ENCODE measurements at places on chromosomes 11 and 22. TPM values are rescaled to one million over a fixed set of nuclear protein-coding genes. Genes with fewer than 3 reads are reported as not detected.

The HPS5 gene
- 15.4 TPM for total RNA-seq

The BTBD18 gene
- not detected for total RNA-seq

The EXPH5 gene
- total RNA-seq, result 3.1 TPM

The OVCH2 gene
- total RNA-seq, result 0.44 TPM

The GSTT2 gene
- 0.24 TPM for total RNA-seq

The SLC17A6 gene
- not detected for total RNA-seq

The F2 gene
- not detected for total RNA-seq

The OR51D1 gene
- total RNA-seq, result not detected

The DKK3 gene
- 17.1 TPM for total RNA-seq

The PPFIBP2 gene
- 4.3 TPM for total RNA-seq

The FAM111B gene
- total RNA-seq, result 35.0 TPM

The KCNK7 gene
- 1.8 TPM for total RNA-seq

DNA sequence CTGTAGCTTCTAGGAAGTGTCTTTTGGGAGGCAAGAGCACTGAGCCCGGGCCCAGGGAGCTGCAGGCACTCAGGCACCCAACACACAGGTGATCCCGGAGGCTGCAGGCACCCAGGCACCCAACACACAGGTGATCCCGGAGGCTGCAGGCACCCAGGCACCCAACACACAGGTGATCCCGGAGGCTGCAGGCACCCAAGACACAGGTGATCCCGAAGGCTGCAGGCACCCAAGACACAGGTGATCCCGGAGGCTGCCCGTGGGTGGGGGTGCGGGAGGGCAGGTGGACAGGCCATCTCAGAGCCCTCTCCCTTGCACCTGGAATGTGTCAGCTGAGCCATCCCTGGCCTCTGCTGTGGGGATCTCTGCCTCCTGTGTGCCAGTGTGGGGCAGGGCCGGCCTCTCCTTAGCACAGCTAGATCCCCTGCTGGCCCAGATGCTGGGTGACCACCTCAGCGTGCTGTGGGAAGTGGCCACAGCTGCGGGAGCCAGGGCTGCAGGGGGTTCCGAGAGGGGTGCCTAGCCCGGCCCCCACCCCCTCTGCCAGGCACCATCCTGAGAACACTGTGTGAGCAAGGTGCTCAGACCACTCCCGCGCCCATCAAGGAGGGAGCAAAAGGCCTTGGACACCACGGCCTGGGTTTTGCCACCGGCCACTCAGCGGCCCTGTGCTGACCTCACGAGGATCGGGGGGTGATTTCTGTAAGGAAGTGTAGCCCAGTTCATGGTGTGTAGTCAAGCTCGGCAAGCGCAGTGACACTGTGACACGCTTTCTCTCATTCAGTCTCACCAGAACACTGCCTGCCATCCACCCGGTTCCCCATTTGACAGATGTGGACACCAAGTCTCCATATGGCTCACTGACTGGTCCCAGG is 14.2 kb downstream of the MRGPRG start:
- DNase-seq, result no peak

DNA sequence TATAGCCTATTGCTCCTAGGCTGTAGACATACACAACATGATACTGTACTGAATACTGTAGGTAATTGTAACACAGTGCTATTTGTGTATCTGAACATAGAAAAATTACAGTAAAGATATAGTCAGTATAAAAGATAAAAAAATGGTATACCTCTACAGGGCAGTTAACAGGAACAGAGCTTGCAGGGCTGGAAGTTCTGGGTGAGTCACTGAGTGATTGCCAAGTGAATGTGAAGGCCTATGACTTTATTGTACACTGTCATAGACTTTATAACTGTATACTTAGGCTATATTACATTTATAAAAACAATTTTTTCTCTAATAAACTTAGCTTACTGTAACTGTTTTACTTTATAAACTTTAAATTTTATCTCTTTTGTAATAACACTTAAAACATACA is 332.4 kb upstream of the ARHGAP42 start:
- DNase-seq, result no peak

- no peak for DNase-seq
These were observed 33.6 kb downstream of the MAFF start for GRCh38 chr22:38235240-38235850.

- peak; percentile 87 for DNase-seq
These were observed 41.1 kb downstream of the TST start for GRCh38 chr22:36977947-36978660.

- DNase-seq, result no peak
These were observed 48.2 kb upstream of the CHST1 start for GRCh38 chr11:45713573-45713972.

- peak; percentile 63 for DNase-seq
These were observed 9.1 kb downstream of the BACE1-AS start for GRCh38 chr11:117300283-117300663.

GRCh38 chr11:120652705-120653335 is 141.3 kb downstream of the GRIK4 start:
- DNase-seq, result no peak

GRCh38 chr11:31218847-31219246 is 150.7 kb downstream of the DCDC1 start:
- DNase-seq, result no peak

- DNase-seq, result no peak
These were observed 32.0 kb downstream of the GUCY1A2 start for GRCh38 chr11:106986261-106986660.

GRCh38 chr11:71519546-71519945 is 7.5 kb upstream of the KRTAP5-7 start:
- DNase-seq, result no peak

DNA sequence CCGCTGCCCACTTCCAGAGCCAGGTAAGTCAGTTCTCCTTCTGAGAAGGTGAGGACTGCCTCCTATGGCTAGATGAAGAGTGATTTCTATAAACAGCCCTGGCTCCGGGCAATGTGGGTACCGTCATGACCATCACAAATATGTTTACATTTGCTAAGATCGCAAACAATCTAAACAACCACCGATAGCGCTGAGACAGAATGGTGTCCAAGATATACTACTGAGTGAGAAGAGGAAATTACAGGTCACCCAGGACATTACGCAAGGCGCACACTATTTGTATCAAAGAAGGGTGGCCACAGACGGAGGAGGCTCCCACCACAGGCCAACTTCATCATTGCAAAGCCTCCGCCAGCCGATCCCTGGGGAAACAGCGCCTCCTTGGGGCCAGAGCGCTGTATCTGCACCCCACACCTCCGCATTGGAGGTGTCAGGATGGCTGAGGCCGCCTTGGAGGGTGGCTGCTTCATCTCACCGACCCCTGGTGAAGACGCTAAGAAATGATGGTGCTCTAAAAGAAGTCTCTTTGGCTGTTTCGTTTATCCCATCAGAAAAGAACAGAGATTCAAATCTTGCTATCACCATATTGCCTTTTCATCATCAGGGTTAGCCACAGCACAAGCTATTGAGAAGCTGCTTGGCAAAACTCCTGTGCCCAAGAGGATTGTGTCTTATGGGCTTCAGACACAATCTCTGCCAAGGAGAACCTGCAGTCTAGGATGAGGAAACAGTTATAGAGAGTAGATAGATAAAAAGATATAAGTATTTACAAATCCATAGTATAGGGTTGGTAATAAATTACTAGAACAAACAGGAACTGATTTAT is 12.3 kb upstream of the ASRGL1 start:
- DNase-seq, result peak; percentile 89

DNA sequence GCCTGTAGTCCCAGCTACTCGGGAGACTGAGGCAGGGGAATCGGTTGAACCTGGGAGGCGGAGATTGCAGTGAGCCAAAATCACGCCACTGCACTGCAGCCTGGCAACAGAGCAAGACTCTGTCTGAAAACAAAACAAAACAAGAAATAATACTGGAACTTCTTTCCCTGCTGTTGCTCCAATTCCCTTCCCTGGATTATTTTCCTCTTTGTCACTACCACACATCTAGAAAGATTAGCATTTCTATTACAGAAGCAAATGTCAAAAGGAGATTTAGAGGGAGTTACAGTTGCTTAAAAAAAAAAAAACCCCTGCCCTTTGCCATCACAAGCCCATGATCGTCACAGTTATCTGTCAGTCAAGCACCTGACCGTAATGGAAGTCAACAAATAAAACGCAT is 17.7 kb upstream of the SCGB1D1 start:
- DNase-seq, result no peak

DNA sequence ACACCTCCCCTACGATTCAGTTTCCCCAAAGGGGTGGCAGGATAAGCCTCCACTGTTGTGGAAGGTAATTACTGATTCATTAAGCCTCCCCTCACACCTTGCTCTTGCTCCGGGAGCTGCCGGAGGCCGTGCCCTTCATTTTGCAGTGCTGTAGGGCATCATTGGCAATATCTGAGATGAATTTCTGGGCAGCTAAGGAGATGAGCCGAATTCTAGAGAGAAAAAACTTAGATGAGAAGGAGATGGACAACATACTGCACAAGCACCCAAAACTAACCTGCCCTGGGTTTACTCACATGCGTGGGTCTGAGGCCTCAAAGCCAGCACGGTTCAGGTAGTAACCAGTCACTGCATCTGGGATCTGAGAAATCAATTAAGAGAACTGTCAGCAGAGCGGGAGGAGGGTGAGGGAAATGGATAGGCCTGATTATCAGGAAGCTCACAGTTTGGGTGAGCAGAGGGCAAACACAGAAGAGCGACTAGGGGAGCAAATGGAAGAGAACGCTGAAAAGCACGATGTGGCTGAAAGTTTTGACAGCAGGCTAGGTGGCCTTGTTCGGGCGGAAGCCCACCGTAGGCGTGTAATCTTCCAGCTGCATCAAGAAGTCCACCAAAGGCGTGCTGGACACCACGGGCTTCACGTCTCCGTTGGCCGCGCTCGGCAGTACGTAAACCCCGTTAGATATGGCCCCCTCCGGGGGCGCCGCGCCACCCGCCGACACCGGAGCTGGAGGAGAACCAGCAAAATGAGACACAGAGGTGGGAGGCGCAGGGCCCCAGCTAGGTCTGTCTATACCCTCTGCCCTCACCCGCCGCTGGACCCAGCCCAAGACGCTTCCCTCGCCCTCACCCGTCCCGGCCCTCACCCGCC is 689 bp downstream of the TAF10 start:
- DNase-seq, result peak; percentile 27

GRCh38 chr11:124923296-124923695 is 4.2 kb downstream of the HEPN1 start:
- DNase-seq, result no peak

DNA sequence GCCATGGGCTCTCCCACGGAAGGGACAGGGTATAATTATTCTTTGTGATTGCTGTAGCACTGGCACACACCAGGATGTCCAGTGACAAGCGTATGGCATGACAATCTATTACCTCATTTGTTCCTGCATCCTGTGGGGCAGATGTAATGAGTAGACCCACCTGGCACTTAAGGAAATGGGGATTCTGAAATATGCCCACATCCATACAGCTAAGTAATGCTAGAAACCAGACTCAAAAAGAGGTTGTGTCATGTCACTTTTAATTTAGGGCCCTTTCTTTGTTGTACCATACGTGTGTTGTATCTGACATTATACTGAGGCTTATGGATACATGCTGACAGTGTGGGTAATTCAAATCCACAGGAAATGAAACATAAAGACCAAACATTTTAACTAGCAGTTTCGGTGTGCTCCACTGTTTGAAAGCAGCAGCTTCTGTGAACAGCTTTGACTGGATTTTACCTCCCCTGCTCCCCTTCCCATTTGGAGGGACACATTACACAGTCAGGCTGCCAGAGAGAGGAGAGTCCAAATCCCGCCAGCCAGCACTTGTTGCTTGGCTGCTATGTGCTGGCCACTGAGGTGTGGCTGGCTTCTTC is 21.2 kb downstream of the GRAMD1B start:
- no peak for DNase-seq

GRCh38 chr11:61297746-61298145 is 2.6 kb upstream of the VWCE start:
- DNase-seq, result no peak

DNA sequence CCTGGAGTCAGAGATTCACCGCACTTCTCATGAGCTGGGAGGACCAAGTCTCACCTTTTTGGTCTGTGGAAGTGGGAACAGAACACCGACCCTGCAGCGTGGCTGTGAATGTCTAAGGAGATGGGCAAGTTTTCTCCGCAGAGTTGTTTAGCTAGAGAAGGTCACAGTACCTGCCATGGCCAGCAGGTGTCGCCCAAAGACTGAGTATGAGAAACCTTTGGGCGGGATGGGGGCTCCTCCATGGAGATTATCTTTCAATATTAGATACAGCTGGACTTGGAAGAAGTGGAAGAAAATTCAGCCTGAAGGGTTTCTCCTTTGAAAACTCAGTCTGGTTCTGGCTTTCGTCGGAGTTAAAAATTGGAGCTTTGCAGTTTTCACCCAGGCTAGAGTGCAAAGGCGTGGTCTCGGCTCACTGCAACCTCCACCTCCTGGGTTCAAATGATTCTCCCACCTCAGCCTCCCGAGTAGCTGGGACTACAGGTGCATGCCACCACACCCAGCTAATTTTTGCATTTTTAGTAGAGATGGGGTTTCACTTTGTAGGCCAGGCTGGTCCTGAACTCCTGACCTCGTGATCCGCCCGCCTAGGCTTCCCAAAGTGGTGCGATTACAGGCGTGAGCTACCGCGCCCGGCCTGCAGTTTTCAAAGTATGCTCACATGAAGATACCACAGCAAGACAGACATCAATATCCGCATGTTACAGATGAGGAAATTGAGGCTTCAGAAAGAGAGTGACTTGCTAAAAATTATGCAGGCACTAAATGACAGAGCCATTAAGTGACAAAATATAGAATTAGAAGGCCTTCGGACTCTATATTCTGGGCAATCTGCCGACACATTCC is 10.7 kb upstream of the DSCAML1 start:
- DNase-seq, result peak; percentile 66

DNA sequence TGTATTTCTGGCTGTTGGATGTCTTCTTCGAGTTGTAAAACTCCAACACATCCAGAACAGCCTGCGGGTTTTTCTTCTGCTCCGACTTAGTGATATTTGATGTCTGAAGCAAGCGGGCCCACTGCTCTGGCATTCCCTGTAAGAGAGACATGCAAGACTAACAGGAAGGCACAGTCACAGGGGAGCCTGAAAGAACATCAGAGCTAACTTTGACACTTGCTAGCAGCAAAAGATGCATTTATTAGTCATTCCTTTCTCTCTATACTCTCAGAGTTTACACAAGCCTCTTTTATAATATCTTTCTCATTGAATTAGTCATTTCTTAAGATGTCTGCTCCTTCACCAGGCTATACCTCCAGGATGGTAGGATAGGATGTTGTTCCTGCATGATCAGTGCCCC is 77.8 kb upstream of the GDPD4 start:
- no peak for DNase-seq

- DNase-seq, result no peak
These were observed 9.0 kb upstream of the NUCB2 start for GRCh38 chr11:17267576-17267975.
